ENCODE measurements at places on chromosomes 12 and 14.

DNA sequence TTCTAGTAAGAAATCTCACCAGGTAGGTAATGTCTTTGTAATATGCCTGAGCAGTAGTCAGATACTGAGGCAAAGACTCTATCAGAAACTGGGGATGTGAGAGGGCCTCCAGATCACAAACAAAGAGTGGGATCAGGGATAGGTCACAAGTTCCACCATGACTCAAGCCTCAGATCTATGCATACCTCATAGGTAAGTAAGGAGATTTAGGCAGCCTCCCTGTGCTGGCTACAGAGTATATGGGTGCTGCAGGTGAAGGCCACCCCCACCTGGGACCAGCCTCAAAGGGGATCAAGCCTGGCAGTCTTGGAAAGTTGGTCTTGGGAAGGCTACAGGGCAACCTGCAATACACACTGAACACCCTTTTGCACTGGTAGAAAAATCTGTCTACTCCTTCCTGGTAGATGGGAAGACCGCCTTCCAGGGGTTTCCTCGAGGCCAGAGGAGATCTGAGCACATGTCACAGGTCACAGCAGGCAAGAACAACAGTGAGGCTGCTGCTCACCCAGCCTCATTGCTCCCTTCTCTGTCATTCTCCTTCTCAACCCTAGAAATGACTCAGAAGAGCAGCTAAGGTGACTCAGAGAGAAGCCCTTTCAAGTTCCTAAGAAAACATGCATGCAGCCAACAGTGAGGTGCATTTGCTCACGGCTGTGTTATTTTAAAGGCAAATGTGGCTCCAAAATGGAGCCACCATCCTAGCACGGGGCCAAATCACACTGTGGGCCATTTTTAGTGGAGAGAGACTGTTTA lies 143.4 kb upstream of the CDKN3 start:
- DNase-seq, result no peak

- no peak for DNase-seq
These were observed 21.1 kb upstream of the KCNA5 start for GRCh38 chr12:5022465-5023061.

- DNase-seq, result no peak
These were observed 77.2 kb downstream of the RPL10L start for GRCh38 chr14:46574221-46574977.

- no peak for DNase-seq
These were observed 47.7 kb upstream of the PPP2R5C start for GRCh38 chr14:101713621-101714349.

DNA sequence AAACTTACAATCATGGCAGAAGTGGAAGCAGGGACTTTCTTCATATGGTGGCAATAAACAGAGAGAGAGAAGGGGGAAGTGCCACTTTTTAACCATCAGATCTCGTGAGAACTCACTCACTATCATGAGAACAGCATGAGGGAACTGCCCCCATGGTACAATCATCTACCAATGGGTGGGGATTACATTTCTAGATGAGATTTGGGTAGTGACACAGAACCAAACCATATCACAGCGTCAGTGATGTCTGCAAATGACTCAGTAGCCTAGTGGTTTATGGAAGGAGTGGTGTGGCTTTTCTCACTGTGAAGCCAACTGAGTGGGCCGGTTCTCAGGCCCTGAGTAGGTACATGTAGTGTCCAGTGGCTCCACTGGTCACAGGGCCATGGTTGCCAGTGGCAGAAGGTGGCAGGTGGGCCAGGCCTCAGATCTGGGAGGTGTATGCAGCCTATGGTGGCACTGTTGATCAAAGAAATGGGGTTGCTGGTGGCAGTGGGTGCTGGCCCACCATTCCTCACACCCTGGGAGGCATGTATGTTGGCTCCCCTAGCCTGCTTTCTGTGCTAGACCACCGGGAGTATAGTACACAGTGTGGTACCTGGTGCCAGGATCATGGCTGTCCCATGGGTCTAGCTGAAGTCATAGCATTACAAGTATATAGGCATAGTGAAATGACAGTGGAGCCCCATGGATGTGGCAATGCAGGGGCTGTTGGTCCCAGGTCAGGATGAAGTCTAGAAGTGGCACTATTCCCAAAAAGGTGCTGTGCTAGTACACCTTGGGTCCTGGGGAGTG lies 191.9 kb downstream of the NUBPL start:
- no peak for DNase-seq

GRCh38 chr12:52091869-52092268 lies 12.4 kb downstream of the SMIM41 start:
- no peak for DNase-seq

- no peak for DNase-seq
These were observed 38.4 kb upstream of the CCT2 start for GRCh38 chr12:69546693-69547438.

All from bone marrow (tissue), 2 donors.